ENCODE measurements at places on chromosomes 16 and 17.

DNA sequence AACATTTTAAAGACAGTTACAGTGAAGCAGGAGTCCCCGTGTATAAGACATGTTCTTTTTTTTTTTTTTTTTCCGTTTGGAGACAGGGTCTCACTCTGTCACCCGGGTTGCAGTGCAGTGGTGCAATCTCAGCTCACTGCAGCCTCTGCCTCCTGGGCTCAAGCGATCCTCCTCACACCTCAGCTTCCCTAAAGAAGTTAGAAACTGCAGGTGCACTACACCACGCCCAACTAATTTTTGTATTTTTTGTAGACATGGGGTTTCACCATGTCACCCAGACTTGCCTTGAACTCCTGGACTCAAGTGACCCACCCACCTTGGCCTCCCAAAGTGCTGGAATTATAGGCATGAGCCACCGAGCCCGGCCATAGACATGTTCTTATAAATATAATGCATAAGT lies 3.0 kb downstream of the EVI2B start:
- no peak for DNase-seq

DNA sequence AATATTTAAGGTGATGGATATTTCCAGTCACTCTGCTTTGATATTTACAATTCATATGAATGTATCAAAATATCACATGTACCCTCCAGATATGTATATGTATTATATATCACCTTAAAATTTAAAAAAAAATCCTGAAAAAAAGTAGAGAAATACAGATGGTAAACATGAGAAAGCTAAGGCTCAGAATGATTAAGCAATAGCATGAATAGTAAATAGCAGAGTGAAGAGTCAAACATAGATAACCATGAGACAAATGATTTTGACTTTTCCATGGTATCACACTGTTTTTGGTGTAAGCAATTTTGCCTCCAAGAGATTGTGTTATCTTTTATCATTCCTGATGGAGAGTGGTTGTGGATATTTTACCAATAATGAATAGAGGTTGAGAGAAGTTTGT lies 868.8 kb downstream of the CDH11 start:
- no peak for DNase-seq

DNA sequence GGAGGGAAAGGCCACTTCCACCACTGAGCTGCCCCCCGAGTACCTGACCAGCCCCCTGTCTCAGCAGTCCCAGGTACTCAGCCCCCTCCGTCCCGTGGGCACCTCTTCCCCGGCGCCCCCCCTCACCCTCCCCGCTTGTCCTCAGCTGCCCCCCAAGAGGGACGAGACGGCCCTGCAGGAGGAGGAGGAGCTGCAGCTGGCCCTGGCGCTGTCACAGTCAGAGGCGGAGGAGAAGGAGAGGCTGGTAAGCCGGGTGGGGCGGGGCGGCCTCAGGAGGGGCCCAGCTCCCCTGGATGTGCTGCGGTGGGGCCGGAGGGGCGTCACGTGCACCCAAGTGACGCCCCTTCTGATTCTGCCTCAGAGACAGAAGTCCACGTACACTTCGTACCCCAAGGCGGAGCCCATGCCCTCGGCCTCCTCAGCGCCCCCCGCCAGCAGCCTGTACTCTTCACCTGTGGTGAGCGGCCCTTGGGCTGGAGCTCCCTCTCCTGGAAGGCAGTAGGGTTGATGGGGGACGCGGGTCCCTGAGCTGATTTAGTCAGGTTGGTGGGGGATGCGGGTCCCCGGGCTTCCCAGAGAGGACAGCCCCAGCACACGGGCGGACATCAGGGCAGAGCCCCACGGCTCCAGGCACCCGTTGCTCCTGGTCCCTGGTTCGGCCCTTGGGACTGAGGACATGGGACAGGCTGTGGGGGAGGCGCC lies 9.5 kb upstream of the MRPL12 start:
- DNase-seq: no peak

GRCh38 chr16:78428193-78428592 lies 328.7 kb downstream of the WWOX start:
- no peak for DNase-seq

DNA sequence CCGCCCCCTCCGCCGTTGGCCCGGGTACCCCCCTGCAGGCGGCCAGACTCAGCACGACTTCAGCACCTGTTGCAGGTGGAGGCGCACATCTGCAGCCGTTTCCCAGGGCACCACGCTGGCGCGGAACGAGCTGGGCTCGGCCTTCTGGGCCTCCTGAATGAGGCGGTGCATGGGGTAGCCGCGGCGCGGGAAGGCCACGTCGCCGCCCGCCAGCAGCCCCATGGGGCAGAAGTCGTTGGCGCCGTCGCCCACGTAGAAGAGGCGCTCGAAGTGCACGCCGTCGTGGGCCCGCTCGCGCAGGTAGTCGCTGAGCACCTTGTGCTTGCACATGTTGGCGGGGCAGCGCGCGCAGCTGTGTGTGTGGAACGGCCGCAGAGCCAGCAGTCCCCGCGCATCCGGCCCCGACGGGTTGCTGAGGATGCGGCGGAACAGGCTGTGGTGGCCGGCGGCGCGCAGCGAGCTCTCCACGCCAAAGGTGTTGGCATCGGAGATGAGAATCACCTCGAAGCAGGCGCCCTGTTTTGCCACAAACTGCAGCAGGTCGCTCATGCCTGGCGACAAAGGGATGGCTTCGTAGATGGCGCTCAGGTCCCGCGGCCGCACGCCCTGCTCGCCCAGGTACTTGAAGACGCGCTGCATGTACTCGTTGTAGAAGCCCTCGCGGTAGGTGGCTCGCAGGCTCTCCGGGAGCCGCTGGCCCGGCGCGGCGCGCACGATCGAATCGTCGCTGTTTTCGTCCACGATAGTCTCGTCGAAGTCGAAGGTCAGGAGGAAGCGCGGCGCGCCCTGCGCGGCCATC lies 6.2 kb downstream of the PHOSPHO1 start:
- no peak for DNase-seq

DNA sequence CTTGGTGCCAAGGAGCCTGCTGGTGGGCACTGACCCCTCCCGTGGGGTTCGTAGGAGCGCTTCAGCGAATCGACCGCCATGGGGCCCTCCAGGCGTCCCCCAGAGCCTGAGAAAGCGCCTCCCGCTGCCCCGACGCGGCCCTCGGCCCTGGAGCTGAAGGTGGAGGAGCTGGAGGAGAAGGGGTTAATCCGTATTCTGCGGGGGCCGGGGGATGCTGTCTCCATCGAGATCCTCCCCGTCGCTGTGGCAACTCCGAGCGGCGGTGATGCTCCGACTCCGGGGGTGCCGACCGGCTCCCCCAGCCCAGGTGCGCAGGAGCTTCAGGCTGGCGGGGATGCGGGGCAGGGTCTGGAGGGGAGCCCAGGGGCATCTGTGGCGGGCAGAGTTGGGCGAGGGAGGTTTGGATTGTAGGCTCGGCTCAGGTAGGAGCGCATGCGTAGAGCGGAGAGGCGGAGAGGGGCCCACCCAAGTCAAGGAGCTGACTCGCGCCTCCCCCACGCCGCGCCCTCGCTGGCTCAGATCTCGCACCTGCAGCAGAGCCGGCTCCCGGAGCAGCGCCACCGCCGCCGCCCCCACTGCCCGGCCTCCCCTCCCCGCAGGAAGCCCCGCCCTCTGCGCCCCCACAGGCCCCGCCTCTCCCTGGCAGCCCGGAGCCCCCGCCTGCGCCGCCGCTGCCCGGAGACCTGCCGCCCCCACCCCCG lies 19.8 kb downstream of the FMNL1 start:
- DNase-seq: no peak

- peak; percentile 99 for DNase-seq
These were observed 13.9 kb upstream of the LPCAT2 start for GRCh38 chr16:55494994-55495421.

GRCh38 chr16:4935241-4935855 lies 1.6 kb downstream of the PPL start:
- DNase-seq: no peak

GRCh38 chr17:77481476-77482374 lies 341.0 kb downstream of the SEC14L1 start:
- DNase-seq: no peak

DNA sequence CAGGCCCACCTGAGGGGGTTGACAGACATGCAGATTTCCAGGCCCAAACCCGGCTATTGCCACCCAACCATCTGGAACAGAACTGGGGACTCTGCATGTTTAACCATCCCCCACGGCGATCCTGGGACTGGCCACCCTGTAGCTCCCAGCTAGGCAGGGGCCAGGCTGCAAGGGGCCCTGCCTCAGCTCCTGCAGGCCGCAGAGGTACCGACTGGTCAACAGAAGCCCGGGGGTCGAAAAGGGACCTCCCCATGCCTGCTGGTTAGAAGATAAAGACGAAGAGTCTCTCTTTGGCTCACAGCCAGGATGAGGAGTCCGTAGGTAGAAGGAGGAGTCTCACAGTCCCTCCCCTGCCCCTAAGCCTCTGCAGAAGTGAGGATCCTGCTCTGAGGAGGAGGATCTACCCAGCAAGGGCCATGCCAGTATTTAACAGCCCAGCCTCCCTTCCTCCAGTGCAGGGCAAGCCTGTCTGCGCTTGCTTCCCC lies 223.4 kb upstream of the TNRC6C start:
- DNase-seq: no peak

DNA sequence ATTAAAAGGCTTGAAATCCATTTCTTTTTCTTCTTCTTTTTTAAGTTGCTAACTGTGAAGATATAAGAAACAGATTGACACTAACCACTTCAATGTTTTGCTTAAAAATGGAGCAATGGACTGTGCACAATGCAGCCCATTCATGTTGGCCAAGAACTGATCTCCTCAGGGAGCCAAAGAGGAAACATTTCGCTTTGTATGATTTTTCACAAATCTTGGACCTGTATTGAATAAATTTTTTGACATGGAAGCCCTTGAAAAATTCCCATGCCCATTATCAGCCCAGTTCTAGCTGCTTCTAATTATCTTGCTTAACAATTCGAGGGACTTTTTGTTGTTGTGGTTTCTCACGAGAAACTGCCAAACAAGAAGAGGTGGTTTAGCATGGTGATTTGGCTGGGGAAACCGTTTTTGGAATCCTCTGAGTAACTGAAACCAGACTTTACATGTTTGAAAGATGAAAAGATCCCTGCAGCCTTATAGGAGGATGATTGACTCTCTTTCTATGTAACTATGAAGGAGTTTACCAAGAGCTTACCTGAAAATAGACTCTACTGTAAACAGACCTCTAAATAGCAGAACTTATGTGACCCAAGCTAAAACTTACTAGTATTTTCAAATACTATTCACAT lies 1389.4 kb upstream of the GOT2 start:
- DNase-seq: peak; percentile 33

DNA sequence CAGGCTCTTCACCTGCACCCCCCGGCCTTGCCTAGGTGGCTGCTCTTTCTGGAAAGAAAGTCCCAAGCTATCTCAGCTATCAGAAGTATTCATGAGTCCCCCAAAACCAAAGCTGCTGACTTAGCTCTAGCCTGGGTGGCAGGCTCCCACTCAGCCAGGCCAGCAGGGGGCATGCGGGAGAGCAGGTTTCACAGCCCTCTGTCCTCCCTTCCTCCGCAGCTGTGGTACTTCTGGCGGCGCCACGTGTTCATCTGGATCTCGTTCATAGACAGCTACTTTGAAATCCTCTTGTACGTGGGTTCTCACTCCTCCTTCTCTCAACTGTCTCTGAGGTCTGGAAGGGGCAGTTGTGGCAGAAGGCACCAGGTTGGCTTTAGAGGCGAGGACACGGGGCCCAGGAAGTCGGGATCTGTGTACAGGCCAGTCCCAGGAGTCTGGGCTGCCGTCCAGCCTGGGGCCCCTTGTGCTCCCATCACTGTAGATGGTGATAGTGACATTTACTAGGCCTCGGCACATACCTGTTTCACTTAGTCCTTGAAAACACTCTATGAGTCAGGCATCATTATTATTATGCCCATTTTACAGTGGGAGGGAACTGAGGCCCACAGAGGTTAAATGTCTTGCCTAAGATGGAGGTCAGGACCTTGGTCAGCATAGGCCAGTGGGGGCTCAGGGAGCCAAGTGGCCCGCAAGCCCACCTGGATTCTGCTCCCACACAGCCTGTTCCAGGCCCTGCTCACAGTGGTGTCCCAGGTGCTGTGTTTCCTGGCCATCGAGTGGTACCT lies 12.9 kb downstream of the TRPV2 start:
- DNase-seq: peak; percentile 72

All from fibroblast of upper back skin (primary cell).